T-helper 1 cell (primary cell): ENCODE measurements at places on chromosomes 16 and 17.

DNA sequence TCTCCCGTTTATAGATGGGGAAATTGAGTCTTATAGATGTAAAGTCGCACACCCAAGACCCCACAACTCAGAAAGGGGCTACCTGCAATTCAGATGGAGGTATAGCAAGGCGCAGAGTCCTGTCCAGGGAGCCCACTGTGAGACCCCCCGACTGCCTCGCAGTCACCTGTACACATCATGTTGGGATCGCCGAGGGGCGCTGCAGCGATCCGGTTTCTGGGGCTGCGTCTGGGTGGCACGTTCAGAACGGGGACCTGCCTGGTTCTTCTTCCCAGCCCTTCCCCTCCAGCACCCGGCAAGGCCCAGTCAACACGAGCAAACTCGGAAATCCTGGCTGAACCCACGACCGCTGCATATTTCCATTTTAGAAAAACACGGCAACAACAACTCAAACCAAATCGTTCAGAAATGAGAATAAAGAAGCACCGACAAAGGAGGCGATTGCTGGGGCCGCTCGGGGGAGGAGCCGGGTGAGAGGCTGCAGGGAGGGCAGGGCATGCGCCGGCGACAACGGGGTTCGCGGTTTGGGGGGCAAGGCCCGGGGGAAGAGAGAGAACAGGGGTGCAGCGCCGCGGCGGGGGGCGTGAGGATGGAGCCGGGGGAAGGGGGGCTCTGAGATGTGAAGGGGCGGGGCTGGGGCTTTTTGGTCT is 643 bp downstream of the HSDL1 start:
- DNase-seq, result peak; percentile 30

DNA sequence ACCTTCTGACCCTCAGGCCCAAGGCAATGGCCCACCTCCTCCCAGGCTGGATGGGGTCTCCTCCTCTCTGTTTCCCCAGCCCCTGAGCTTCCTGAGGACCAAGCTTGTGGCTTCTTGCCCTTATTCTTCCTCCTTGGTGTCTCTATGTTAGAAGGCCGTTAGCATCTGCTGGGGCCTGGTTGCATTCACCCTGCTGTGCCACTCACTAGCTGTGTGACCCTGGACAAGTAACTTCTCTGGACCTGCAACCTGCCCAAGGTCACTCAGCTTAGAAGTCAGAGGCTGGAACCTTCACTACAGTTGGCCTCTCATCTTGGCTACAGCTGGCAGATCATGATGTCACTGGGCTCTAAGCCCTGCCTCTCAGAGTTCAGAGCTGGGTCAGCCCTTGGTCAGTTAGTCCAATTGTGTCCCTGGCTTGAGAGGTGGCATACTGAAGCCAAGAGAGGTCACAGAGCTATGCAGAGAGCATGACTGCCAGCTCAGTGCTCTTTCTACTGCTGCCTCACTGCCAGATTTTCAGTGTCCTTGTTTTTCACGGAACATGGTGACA is 3.0 kb downstream of the MT2A start:
- no peak for DNase-seq

DNA sequence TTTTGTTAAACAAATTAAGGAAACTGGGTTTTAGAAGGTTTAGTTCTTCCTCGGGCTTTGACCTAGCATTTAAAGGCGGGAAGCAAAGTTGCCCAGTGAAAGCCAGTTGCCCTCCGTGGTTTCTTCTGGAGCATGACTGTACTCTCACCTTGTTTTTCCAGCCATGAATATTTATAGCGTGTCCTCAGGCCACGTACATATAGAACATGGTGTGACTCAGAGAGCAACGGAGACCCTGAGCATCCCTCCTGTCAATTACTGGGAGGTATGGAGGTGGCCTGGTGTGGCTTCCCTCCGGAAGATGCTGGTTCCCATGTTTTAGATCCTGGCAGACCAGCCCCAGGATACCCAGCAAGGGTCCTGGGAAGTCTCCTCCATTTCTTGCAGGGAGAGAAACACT is 48.4 kb downstream of the AKAP1 start:
- no peak for DNase-seq

GRCh38 chr17:27379888-27380533 is 76.2 kb upstream of the KSR1 start:
- DNase-seq, result no peak

DNA sequence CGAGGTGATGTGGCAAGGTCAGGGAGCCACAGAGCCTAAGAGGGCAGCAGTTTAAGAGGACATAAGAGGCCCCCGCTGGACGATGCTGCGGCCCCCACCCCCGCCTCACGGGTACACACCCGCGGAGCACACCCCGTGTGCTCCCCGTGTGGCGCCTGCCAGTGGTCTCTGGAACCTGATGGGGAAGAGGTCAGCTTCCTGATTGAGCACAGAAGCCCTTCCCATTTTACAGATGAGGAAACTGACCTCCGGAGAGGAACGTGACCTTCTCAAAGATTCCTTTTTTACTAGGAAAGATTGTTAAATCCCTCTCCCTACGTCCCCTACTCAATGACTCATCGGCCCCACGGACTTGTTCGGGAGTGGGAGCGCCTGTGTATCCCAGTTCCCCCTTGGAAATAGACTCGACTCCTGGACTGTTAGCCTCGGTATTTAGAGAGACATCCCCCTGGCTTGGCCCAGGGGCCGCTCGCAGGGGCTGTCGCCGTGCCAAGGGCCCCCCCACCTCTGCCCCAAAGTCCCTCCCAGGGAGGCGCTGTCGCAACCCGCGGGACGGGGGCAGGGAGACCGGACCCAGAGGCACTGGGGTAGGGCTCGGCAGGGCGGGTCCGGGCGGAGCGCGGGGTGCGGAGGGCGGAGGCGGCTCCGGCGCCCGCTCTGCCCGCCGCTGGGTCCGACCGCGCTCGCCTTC is at the start of gene ABCC3:
Gene ABCC3 (plus strand): TSS at position 658 of the 691 bp plus-strand sequence. CDS start 56 bp downstream, outside the sequence.
- no peak for DNase-seq

DNA sequence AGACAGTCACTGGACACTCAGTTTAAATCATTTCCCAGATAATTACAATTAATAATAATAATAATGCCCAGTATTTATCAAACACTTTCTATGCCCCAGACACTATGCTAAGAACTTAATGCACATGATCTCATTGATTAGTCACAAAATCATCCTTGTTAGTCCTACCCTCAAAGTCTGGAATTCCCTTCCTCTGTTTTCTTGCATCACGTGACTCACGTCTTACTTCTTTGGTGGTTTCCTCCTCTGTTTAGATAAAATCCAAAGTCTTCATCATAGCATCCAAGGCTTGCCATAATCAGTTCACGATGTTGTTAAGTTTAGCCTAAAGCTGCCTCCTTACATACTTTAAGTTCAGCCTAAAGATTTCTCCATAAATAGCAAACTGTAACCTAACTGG is 471.9 kb downstream of the PMP22 start:
- DNase-seq, result no peak

DNA sequence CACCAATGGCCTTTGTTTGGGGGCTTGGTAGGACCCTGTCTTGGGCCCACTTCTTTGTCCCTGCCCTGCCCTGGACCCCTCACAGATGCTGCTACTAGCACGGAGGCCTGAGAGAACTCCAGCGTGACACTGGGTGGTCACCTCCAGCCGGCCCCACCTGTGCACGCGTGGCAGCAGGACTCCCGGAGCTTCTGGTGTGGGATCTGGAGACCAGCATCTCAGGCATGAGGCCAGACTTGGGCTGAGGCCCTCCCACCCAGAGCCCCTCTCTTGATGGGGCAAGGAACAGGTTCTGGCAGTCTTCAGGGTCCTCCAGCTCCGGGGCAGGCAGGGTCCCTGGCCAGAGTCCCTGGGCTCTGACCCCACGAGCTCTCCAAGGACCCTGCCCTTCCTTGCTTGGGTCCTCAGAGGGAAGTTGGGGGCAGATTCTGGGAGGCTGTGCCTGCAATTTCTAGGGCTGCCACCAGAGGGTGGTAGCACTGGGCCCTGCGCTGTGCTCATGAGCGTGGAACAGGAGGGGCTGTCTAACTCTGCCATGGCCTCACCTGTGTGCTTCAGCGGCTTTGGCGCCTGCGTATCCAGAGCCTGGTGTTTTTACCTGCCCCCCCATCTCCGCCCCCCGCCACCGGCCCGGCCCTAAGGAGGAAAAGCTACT is 3.1 kb upstream of the BAIAP3 start:
- no peak for DNase-seq

DNA sequence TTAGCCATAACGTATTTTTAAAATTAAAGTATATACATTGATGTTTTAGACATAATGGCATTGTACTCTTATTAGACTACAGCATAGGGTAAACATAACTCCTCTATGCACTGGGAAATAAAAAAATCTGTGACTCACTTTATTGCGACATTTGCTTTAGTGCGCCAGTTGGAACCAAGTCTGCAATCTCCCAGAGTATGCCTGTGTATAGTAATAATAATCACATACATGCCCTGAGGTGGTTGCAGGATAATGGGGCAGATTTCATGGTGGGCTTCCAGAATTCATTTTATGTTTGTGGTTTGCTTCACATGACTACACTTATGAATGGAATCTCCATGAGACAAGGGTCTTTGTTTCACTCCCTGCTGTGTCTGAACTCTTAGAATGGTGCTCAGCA is 66.9 kb upstream of the N4BP1 start:
- no peak for DNase-seq

DNA sequence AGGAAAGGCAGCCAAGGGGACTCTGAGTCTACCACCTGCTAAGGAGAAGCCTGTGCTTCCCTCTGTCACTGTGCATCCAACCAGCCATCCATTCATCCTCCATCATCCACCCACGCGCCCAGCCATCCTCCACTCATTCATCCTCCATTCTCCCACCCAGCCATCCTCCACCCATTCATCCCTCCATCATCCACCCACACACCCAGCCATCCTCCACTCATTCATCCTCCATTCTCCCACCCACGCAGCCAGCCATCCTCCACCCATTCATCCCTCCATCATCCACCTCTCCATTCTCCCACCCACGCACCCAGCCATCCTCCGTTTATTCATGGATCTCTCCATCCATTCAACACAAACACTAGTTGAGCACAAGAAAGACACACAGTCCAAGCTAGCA is 74.1 kb downstream of the COG7 start:
- no peak for DNase-seq

DNA sequence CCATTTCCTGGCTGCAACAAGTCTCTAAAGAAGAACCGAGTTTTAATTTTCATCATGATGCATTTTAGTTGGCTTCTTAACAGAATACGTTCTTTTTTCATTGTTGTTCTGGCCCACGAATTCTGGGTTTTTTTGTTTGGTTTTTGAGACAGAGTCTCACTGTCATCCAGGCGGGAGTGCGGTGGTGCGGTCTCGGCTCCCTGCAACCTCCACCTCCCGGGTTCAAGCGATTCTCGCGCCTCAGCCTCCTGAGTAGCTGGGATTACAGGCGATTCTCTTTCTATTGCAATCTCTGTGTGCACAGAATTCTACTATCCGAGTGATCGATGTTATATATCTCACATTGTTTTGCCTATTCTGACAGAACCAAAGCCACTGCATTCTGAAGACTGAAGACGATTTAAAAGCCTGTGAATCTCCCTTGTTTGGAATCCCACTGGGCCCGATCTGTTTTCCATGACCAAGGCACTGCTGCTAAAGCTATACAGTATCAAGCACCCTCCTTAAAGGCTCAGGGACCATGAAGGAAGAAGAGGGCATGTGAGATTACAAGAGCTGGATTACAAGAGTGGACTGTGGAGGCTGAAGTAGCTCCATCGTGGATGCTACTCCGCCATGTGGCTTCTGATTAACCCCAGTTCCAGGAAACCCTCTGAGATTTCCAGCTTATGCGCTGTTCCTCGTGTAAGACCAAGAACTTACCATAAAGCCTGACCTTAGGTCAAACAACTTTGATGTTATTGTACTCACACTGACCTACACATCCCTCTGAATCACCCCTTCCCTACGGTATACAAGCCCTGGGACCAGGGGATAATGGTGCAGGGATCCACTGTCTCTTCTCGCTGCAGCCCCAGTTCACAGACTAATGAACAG is 44.3 kb downstream of the ADCY9 start:
- DNase-seq, result no peak

- no peak for DNase-seq
Observed at GRCh38 chr16:81842564-81843242, 63.6 kb downstream of the PLCG2 start.

DNA sequence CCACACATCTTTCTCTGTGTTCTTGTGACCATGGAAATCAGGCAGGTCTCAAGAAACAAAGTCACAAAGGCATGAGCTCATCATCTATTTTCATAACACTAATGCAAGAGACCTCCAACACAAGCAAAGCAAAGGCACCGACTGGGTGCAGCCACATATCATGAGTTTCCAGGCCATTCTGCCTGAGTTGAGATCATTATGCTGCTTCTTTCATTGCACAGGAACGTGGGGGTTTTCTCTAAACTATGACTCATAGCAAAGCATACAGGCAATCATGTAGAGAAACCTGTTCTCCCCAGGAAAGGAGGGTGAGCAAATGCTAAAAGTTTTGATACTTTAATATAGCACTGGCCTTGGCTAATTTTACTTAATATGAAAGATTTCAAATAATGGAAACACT is 60.7 kb downstream of the GRIN2A start:
- no peak for DNase-seq

DNA sequence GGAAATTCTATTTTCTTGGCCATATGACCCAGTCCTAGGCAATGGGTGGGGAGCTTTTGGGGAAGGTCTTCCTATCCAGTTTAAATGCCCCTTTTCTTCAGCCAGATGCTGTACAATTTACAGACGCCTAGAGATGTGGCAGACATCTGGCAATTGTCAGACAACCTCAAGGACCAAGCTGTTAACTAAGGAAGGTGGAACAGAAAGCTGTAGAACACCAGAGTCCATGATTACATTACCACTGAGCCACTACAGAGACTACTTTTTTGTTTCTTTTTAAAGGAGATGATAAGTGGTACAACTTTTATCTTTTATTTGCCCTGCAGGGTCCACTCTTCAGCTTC is 21.1 kb upstream of the CORO6 start:
- DNase-seq, result no peak

- no peak for DNase-seq
Observed at GRCh38 chr16:63913290-63913689, 1208.6 kb downstream of the CDH11 start.

DNA sequence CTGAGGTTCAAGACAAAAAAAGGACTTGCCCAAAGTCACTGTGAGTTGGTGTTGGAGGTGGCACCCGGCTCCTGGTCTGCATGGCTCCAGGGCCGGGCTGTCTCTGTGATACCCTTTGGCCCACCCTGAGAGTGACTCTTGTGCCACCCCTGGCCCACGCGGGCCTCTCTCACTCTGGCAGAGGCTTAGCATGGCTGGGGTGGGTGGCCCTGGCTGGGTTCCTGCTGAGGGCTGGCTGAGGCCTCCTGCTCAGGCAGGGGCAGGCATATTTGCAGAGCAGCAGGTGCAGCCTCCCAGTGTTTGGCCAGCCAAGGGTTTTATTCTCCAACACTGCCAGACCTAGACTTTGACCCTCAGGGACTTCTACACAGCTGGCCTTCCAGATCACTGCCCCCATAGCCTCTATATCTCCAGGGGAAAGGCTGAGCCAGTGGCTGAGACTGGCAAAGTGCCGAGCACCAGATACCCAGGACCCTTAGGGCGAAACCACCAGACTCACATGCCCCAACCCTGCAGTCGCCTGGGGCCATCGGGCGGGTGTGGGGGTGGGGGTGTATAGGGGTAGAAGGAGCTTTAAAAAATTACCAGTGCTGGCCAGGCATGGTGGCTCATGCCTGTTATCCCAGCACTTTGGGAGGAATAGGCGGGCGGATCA is 21.5 kb upstream of the ADGRG1 start:
- DNase-seq, result no peak

- peak; percentile 22 for DNase-seq
Observed at GRCh38 chr16:75471723-75472633, 7.5 kb upstream of the TMEM170A start.
